ENCODE measurements at places on chromosomes 16 and 17.

GRCh38 chr17:57106836-57107497, 21.9 kb downstream of the AKAP1 start:
- DNase-seq, result no peak

- DNase-seq, result no peak
These were observed 80.9 kb upstream of the GNG13 start for GRCh38 chr16:881219-882097.

DNA sequence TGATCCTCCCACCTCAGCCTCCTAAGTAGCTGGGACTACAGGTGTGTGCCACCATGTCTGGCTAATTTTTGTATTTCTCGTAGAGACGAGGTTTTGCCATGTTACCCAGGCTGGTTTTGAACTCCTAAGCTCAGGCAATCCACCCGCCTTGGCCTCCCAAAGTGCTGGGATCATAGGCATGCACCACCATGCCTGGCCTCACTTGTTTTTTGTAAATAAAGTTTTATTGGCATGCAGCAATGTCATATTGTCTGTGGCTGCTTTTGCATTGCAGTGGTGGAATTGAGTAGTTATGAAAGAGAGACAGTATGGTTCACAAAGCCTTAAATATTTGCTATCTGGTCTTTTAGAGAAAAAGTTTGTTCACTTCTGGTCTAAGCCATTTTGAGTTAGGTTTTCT, 124.7 kb downstream of the PRKCA start:
- DNase-seq, result no peak

DNA sequence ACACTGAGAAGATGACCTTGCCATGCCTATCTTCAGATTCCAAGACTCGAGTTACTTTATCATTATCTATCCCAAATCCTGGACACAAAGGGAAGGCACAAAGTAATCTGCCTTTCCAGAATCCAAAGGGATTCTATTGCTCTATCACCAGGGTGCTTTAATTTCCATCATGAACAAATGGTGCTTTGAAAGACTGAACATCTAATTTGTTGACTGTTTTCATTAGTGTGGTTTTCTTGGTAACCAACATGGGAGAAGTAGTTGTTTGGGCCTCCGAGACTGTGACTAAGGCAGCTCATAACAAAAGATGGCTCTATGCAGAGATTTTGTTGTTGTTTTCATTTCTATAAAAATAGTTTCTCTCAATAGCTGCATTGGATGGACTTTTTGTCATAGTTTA, 441.0 kb upstream of the SOX9 start:
- no peak for DNase-seq

- no peak for DNase-seq
These were observed 943 bp upstream of the PIP4K2B start for GRCh38 chr17:38800237-38800760.

DNA sequence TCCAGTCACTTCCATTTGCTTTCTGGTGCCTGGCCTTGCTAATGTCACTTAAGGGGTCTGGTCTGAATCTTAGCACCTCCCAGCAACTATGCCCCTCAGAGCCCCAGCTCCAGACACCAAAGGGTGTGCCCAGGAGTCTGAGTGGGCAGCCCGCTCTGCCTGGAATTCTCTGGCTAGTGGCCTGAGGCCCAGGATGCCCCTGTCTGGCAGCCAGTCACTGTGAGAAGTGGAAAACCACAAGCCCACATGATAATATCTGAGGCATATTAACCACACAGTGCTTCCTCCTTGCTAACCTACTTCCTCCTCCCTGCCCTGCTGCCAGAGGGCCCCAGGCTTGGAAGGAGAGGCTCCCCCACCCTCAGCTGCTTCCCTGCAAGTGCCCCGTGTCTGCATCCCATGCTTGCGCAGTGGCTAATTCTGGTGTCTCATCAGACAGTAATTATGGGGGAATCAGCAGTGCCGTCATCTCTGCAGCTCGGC, 14.0 kb downstream of the SRCIN1 start:
- DNase-seq, result no peak

DNA sequence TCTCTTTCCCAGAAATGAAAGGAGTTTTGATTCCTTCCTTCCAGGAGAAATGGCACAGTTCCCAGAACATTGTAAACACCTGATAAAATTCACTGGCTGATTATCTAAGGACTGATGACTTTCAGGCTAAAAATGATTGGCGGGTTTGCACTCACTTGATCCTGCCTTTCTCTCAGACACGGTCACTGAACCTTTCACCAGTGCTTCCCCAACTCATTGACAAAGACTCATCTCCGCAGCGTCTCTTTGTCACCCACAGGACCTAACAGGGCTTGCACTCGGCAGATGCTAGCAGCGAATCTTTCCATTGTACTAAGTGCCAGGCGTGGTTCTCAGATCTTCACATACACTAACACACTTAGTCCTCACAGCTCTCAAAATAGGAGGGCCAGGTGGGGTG, 7.3 kb upstream of the DHRS7C start:
- no peak for DNase-seq

DNA sequence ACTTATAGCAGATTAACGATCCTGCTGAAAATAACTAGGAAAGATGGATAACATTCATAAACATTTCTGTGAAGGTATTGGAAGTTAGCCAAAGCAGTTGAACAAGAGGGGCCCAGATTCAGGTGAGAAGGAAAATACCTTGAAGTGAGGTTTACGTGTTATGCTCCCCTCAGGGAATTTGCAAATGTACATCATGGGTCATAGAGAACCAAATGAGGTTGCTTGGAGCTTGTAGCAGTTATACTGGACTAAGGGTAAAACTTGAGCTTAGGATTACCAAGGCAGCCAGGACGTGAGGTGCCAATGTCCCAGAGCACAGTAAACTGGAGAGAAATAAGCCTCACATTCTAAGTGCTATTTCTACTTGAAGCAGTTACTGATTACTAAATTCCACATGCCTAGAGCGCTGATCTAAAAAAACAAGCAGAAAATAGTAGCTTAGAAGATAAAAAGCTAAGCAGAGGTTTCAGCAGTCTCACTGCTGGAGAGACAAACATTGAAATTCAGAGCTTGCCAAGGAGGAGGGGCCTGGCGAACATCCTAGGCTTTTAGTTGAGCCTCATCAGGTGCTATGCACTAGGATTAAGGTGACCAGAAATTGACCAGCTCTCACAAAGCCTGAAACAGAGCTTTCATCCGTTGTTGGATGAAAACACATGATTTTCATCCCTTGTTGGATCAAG, 136.7 kb upstream of the FAM20A start:
- no peak for DNase-seq

GRCh38 chr16:8751481-8752311, 45.7 kb downstream of the TMEM186 start:
- no peak for DNase-seq

DNA sequence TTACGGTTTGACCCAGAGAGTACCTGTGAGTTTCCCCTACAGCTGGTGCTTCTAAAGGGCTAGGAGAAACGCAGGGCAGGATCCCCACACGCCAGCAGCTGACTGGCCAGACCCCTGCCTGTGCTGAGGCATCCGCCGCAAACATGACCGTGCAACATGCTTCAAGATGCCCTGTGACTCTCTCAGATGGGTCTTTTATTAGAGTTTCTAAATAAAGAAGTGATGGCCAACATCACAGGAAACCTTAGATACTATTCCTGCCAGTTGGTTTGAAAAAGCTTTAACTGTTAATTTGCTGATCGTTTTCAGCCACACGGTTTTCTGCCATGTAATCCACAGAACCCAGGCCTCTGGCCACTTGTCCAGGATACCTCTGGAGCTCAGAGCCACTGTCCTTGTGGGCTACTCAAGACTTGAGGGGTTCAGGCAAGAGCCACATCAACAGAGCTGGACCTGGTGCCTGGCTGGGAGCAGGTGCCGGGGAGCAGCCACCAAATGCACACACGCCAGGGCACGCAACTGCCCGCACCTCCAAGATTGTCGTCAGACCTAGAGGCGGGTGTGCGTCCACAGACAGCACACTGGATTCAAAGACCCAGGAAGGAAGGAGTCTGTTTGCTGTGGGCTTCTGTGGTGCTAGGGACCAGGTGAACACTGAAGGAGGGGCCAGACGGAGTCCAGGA, 118.4 kb downstream of the ZNF778 start:
- no peak for DNase-seq

DNA sequence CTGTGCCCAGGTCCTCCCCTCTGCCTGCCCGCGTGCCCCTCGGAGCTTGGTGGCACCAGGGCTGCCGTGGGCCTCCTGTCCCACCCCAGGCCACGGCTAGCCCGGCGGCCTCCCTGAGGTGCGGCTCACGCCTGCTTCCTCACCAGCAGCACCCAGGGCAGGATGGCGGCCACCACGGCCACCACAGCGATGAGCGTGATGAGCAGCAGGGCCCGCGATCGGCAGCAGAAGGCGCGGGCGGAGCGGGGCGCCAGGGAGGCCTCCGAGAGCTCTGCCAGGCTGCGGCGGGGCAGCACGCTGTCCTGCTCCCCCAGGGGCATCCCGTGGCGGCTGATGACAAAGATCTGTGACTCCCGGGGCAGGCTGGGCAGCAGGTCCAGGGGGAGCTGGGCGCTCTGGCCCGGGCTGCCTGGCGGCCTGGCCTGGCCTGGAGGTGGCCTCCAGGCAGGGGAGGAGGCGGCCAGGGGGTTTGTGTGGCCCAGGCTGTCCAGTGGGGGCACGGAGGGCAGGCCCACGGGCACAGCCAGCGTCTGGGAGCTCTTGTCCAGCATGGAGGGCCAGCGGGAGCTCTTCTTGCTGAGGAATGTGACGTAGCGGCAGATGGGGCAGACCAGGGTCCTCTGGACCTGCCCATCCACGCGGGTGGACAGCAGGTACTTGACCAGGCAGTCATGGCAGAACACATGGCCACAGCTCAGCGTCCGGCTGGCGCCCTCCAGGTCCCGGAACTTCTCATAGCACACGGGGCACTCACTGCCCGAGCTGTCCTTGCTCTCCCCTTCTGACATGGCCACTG, 4.8 kb downstream of the RNF222 start:
- no peak for DNase-seq

- DNase-seq, result no peak
These were observed 54.8 kb downstream of the NFAT5 start for GRCh38 chr16:69620573-69620972.

DNA sequence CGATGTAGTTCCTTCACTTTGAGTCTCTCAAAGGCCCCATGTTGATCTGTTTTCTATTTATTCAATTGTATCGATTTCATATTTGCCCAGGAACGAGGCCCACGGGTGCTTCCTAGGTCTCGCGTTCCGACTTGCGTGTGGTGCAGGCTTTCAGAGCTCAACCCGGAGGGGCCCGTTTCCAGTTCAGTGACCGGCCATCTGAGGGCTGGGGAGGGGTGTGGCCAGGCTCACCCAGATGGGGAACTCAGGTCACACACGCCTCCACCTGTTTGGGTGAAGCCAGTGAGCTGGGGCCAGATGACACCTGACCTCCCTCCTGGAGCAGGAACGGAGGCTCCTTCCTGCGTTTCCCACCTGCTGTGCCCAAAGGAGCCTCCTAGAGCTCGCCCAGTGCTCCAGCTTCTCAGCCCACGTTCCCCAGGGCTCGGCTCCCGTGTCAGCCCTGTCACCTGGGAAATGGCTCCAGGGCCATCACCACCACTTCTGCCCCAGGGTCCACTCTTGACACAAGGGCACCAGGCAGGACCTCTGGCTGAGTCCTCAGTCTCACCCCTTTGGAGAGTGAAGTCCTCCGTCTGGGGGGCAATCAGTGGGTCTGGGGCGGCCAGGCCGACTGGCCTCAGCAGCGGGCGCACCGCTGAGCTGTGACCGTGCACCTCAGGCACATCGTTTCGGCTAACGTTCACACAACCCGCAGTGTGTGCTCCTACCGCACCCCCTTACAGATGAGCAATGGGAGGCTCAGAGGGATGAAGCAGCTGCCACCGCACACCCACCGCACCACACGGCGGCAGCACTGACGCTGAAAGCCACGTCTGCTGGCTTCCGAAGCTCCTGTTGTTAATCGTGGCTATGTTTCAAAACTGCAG, 18.0 kb downstream of the FOXF1 start:
- no peak for DNase-seq

DNA sequence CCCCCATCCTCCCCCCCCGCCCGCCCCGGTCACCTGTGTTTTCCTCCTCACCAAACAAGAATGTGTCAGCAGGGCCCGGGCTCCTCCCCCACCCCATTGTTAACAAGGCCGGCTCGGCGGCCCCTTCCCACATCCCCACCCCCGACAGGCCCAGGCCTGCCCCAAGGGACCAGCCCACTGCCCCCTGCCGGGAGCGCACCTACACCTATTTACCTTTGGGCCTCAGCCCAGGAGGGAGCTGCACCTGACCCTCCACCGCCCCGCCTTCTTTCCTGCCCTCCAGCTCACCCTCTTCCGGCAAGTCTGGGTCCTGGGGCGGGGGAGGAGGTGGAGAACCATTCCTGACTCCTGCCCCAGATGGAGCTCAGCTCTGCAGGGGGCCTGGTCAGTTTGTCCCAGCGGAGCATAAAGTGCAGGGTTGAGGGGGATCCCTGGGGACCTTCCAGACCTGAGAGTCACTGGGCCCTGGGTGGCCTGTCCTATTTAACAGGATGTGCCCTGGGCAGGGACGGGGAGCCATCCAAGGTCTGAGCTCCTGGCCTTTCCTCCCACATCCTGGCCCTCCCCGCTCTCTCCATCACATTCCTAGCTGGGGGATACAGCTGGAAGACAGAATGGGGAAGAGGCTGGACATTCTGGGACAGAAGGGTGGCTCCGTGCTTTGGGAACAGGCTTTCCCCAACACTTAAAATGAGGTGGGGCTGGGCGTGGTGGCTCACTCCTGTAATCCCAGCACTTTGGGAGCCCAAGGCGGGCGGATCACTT, 8.3 kb downstream of the FOXJ1 start:
- DNase-seq, result no peak

DNA sequence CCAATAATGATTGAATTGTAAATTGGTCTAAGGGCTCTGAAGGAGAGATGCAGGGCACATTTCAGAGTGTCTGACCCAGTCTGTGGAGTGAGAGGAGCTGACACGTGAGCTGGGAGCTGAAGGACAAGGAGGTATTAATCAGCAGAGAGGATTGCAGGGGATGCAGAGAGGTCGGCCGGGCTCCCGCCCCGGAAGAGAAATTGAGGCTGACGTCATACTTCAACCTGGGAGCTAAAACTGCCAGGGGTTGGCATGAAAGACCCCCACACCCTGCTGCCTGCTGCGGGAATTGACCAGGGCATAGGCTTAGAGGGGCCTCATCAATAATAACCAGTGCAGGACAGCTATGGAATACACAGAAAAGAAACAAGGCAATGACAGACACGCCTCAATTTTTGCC, 53.6 kb upstream of the CLEC19A start:
- no peak for DNase-seq

GRCh38 chr17:57423541-57423940, 167.2 kb downstream of the MSI2 start:
- DNase-seq, result no peak

GRCh38 chr17:2682176-2682938, 29.2 kb downstream of the CLUH start:
- no peak for DNase-seq
